ENCODE measurements at places on chromosomes 6 and 20.

- no peak for DNase-seq
These were observed 22.7 kb downstream of the HIVEP1 start for GRCh38 chr6:12034837-12035236.

GRCh38 chr6:52144196-52145076 is 41.7 kb upstream of the IL17A start:
- DNase-seq, result no peak

DNA sequence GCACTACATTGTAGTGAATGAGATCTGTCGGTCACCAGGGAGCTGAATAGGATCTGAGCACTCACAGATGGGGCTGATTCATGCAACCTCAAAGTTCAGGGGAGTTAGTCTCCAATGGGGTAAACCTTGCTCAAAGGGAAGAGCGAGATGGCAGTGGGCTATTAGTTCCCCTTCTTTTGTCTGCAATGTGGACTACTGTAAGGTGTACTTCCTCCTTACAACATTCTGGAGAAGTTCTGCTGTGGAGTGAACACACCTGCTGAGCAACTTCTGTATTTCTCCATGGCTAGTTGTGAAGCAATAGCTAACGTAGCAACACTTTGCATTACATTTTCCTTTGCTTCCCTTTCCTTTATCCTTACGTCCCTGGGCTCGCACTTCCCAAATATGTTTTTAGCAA is 134.3 kb upstream of the B3GAT2 start:
- DNase-seq, result no peak

- DNase-seq, result no peak
These were observed 129.2 kb downstream of the MYB start for GRCh38 chr6:135310291-135310690.

- no peak for DNase-seq
These were observed 1404.0 kb upstream of the ADGRB3 start for GRCh38 chr6:67231092-67231491.

GRCh38 chr20:20720158-20720557 is 7.7 kb upstream of the RALGAPA2 start:
- DNase-seq, result no peak

DNA sequence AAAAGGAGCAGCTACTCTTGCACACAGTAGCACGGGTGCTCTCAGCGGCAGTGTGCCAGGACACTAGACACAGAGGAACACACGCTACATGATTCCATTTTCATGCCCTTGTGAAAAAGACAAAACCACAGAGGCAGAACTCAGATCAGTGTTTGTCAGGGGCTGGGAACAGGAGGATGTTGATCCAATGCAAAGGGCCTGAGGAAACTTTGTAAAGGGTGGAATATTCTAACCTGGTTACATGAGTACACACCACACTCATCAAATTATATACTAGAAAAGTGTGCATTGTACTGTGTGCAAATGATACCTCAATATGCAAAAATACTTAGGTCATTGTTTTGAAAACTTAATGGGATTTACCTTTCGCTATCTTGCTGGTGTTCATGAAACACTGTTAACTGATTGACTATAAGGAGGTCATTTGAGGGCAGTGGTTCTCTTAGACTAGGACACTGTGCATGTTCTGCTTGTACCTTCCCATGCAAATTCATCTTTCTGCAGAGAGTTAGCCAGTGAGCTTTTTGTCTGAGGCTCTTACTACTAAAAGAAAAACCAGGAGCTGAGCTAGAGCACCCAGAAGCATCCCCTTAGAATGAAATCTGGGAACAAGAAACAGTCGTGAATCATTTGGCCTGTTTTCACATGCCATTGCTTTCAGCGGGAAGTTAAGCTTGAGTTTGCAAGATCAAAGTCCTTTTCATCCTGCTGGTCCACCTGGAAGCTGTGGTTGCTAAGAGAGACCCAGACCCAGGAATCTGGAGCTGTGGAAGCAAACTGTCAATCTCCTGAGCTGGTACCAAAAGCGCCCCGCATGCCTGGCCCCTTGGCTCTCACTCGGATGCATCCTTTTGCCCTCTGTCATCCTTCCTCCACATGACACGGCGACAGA is 204.8 kb downstream of the TTLL2 start:
- no peak for DNase-seq

DNA sequence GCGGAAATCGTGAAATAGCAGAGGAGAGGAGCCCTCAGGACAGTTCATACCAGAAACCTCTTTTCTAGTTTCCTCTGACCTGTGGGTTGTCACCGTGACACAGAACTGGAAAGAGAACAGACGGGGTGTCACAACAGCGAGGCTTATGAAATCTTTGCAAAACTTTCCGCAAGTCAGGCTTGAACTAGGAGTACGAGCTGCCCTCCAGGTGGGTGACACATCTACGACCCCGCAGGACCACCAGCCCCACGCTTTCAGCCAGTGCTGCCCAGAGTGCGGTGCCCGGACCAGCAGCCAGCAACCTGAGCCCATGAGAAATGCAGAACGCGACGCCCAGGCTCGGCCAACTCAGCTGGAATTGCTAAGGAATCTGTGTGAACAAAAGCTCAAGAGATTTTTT is 30.8 kb downstream of the WRNIP1 start:
- no peak for DNase-seq

GRCh38 chr6:93259332-93259731 is 160.0 kb downstream of the EPHA7 start:
- DNase-seq, result no peak

- no peak for DNase-seq
These were observed 260.6 kb downstream of the PRL start for GRCh38 chr6:22036275-22036674.

DNA sequence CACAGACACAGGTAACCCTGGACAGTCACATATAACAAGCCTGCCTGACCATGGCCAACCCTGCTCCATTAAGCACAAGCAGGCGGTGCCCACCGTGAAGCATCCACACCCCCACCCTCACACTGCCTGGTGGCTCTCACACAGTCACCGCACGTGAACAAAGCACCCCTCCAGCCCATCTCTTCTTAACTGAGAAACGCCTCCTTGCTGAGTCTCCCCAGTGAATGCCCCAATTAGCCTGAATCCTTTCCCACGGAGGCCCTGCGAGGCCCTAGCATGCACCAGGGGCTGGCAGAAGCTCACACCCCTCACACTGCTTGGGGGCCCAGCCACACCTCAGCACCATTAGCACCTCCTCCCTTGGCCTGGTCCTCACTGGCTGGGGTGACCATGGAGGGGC is 72.3 kb downstream of the GRM4 start:
- no peak for DNase-seq

- DNase-seq, result no peak
These were observed 6.3 kb downstream of the OSER1 start for GRCh38 chr20:44204156-44204831.

DNA sequence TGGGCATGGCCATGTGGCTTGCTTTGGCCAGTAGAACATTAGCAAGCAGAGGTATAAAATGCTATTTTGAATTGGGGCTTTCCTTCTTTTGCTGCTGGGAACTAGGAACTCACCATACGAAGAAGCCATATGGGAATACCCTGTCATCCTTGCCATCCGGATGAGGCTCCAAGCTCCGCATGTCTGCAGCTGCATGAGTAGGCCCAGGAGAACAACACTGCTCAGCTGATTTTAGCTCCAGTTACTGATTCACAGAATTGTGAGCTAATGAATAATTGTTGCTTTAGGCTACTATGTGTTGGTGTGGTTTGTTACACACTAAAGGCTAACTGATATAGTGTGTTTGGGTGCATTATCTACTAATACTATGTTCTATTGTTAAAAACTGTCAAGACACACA is 2.7 kb upstream of the PLCB4 start:
- DNase-seq, result no peak

- no peak for DNase-seq
These were observed 37.1 kb downstream of the PPP1R16B start for GRCh38 chr20:38842558-38842981.

- no peak for DNase-seq
These were observed 713 bp upstream of the RNF144B start for GRCh38 chr6:18386298-18386976.

DNA sequence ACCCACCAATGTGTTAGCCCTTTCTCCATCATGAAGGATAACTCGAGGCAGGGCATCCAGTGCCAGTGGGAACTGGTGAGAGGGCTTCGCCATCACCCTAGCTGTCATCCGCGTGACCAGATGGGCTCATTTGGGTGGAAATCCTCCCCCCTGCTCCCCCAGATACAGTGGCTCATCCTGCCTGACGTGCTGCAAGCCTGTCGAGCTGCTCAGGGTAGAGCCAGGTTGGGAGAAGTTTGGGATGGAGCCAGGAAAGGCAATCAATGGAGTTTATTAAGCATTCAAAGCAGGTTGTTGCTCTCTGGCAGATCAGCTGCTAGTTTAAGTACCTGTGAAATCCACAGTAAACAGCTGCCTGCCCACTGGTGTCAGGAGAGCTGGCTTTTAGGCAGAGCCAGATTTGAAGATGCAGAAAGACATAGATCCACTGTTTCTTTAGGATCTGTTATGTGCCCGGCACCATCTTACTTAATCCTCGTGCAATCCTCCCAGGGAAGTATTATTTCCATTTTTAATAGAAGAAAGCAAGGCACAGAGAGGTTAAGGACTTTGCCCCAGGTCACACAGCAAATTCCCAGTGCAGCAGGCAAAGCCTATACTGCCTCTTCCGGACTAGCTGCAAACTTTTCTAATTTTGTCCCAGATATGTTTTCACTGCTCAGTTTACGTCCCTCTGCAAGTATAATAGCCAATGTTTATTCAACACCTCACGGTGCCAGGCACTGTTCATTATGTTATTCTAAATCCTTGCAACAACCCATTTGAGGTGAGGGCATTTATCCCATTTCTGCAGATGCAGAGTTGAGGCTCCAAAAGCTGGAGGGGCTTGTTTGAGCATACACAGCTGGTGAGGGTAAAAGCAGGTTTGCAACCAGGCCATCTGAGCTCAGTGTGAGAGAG is 54.1 kb upstream of the KCNG1 start:
- DNase-seq, result no peak

- no peak for DNase-seq
These were observed 9.1 kb downstream of the SNTA1 start for GRCh38 chr20:33434434-33434833.

- DNase-seq, result no peak
These were observed 137.0 kb downstream of the CDH4 start for GRCh38 chr20:61389077-61389476.

DNA sequence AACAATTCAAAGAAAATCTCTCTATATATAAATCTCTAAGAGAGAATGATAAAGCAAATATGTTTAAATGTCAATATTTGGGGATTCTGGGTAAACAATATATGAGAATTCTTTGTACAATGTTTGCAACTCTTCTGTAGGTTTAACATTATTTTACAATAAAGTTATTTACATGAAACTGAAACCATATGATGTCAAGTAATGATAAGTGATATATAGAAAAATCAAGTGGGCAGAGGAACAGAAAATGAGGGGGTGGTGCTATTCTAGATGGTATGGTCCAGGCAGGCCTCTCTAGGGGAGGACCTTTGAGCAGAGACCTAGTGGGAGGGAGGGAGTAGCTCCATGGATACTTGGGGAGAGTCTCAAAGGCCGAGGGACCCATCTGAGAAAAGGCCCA is 16.4 kb upstream of the SCRT2 start:
- DNase-seq, result no peak

DNA sequence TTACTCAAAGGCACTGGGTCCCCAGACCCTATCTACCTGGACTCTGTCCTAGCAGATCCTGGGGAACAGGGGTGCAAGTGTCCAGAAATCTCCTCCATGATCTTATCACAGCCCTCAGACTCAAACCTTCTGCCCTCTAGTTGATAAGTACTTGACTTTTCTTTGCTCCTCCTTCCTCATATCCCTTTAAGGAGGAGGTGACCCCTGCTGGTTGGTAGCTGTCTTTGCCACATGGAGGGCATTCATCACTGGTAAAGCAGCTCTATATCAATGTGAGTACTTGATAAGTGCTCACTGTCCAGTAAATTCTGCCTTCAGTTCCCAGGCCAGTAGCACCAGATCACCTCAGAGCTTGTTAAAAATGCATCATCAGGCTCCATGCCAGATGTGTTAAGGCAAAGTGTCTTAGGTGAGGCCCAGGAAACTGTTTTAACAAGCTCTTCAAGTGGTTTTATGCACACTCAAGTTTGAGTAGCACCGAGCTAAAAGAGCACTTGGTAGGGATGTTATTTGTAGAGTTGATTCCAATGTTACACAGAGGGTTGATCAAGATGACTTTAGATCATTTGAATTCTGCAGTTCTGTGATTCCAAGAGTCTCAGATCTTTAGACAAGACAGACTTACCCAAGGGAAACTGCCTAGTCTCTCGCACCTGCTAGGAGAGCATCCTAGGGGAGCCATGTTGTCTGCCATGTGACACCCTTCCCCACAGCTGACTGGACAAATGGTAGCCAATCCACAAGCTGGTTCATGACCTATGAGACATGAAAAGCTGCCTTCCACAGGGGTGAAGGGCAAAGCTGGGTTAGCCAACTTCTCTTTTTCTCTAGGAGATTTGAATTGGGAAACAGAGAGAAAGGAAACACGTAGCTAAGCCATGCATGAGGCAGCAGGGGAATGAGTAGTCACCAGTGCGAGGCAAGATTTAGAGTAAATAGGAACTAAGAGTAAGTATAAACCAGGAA is 18.6 kb downstream of the TREML2 start:
- DNase-seq, result no peak

DNA sequence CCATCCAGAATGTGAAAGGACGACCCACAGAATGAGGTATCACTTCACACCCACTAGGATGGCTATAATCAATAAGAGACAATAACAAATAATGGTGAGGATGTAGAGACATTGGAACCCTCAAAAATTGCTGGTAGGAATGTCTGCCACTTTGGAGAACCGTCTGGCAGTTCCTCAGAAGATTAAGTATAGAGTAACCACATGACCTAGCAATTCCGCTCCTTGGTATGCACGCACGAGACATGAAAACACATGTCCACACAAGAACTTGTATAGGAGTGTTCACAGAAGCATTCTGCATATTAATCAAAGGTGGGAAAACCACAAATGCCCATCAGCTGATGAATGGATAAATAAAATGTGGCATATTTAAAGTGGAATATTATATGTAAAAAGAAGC is 100.6 kb downstream of the IRF4 start:
- no peak for DNase-seq

GRCh38 chr6:33160728-33161344 is 31.4 kb downstream of the COL11A2 start:
- DNase-seq, result no peak

Measured in stimulated activated CD4-positive, alpha-beta T cell treated with anti-CD3 and anti-CD28 coated beads, TNF-alpha, amount 100 ng/mL, for 1 hour (primary cell).